ENCODE measurements at places on chromosomes 4 and X. TPM values are rescaled to one million over a fixed set of nuclear protein-coding genes. Genes with fewer than 3 reads are reported as not detected.

The TAF7L gene
- under 0.01 TPM for total RNA-seq

The FAM133A gene
- total RNA-seq, result not detected

The TLR10 gene
- total RNA-seq, result not detected

The DSPP gene
- total RNA-seq, result not detected

The TMSB15C gene
- total RNA-seq, result 1.8 TPM

The FSTL5 gene
- total RNA-seq, result not detected

The AMBN gene
- not detected for total RNA-seq

The RASGEF1B gene
- total RNA-seq, result 6.8 TPM

The NLRP2B gene
- total RNA-seq, result not detected

The RFC1 gene
- 112 TPM for total RNA-seq

The STBD1 gene
- total RNA-seq, result 10.0 TPM

The HS6ST2 gene
- 16.8 TPM for total RNA-seq

The NUP62CL gene
- total RNA-seq, result 3.9 TPM

The GPC4 gene
- 0.26 TPM for total RNA-seq

The F11 gene
- not detected for total RNA-seq
